NCI-H1105 (cell line): ENCODE measurements at places on chromosomes 16 and 17.

GRCh38 chr17:30519166-30519565 lies 42.0 kb downstream of the GOSR1 start:
- no peak for DNase-seq

DNA sequence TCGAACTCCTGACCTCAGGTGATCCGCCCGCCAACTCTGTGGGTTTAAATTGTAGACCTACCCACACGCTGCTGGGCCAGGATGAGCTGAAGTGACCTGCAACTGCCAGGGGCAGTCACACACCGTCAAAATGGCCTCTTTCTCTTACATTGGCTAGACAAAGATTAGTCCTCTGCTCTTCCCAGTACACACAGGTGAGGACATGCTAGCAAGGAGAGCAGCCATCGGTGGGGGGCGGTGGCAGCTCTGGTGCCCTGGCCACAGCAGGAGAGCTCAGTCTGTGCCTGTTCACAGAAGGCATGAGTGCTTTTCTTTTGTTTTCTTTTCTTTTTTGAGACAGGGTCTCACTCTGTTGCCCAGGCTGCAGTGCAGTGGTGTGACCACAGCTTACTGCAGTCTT lies 29.7 kb downstream of the WIPI1 start:
- no peak for DNase-seq

GRCh38 chr16:67967183-67967957 lies 1.1 kb downstream of the SLC12A4 start:
- DNase-seq, result no peak

- DNase-seq, result no peak
Measured at GRCh38 chr16:1237990-1238389, 2.5 kb upstream of the TPSAB1 start.

- DNase-seq, result peak; percentile 95
Measured at GRCh38 chr17:18246880-18247612, 11.5 kb downstream of the FLII start.

- no peak for DNase-seq
Measured at GRCh38 chr17:13113821-13114525, 96.1 kb upstream of the ELAC2 start.

- DNase-seq, result no peak
Measured at GRCh38 chr17:82193520-82194220, 19.0 kb downstream of the CCDC57 start.
